Activated CD4-positive, alpha-beta memory T cell treated with anti-CD3 and anti-CD28 coated beads for 36 hours (primary cell): ENCODE measurements at places on chromosomes 1 and 21. TPM values are rescaled to one million over a fixed set of nuclear protein-coding genes. Genes with fewer than 3 reads are reported as not detected.
A peak's percentile ranks its signal among the peaks of the same experiment; 100 is the strongest.

- H3K27ac ChIP-seq: no peak overlapping the region
- no peak overlapping the region for H3K4me3 ChIP-seq
- H3K4me1 ChIP-seq: no peaks in the 10 kb centered on the region
- H3K36me3 ChIP-seq: no peaks in the 10 kb centered on the region
These were observed 132.2 kb upstream of the HOOK1 start for GRCh38 chr1:59682396-59683080.

- H3K4me1 ChIP-seq: peaks cover 10% of the 10 kb centered on the region
- no peak overlapping the region for H3K4me3 ChIP-seq
- no peak overlapping the region for H3K27ac ChIP-seq
- DNase-seq: no peak
- no peaks in the 10 kb centered on the region for H3K27me3 ChIP-seq
These were observed 33.5 kb downstream of the NEK2 start for GRCh38 chr1:211641942-211642341.

- DNase-seq: no peak
- no peaks in the 10 kb centered on the region for H3K4me1 ChIP-seq
- H3K27ac ChIP-seq: no peak overlapping the region
- H3K36me3 ChIP-seq: no peaks in the 10 kb centered on the region
These were observed 3.6 kb downstream of the SPATA46 start for GRCh38 chr1:162373072-162373427.

ADGRL4 gene
- not detected for total RNA-seq

RPS6KC1 gene
- 6.7 TPM for total RNA-seq

DNA sequence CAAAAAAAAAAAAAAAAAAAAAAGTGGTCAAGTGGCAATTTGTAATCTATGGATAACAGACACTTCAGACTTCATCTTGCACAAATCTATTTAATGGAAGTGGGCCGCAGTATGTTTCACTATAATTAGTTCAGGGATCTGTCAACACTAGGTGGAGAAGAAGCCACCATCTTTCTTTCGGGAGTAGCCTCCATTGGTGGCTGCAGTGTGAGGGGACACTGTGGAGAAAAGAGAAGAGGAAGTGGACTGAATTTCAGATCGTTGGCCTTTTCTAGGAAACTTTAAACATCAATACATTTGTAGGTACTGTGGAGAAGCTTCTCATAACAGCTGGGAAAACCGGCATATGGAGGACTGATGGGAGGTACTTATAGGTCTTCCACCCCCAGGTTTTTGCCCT is 8.0 kb upstream of the ELAPOR1 start:
- H3K27me3 ChIP-seq: no peaks in the 10 kb centered on the region
- DNase-seq: no peak
- H3K36me3 ChIP-seq: peaks cover 7% of the 10 kb centered on the region
- H3K27ac ChIP-seq: no peak overlapping the region
- peaks cover 3% of the 10 kb centered on the region for H3K4me1 ChIP-seq

DNA sequence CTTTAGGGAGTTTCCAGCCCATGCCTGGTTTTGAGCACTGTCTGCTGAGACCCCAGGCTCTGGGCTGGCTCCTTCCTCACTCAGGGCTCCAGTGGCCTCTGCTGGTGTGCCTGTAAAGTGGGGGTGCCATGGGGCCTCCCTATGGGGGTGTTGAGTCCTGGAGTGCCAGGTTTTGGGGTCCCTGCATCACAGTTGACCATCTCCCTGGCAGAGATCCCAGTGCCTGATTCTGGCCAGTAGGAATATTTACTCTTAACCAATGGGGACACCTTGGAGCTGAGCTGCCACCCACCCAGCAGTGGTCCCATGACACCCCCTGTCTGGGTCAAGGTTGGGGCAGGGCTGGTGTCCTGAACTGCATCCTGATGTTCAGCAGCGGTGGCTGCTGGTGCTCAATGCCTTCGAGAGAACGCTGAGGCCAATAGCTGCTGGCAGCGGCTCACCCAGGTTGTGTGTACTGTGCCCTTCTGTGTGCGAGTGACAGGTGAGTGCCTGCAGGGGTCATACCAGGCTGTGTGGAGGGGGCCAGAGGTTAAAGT is 9.6 kb upstream of the ZNF669 start:
- peak overlapping the region; percentile 5 for H3K27ac ChIP-seq
- H3K36me3 ChIP-seq: no peaks in the 10 kb centered on the region
- no peak overlapping the region for H3K4me3 ChIP-seq
- DNase-seq: no peak
- peaks cover 26% of the 10 kb centered on the region for H3K27me3 ChIP-seq

DNA sequence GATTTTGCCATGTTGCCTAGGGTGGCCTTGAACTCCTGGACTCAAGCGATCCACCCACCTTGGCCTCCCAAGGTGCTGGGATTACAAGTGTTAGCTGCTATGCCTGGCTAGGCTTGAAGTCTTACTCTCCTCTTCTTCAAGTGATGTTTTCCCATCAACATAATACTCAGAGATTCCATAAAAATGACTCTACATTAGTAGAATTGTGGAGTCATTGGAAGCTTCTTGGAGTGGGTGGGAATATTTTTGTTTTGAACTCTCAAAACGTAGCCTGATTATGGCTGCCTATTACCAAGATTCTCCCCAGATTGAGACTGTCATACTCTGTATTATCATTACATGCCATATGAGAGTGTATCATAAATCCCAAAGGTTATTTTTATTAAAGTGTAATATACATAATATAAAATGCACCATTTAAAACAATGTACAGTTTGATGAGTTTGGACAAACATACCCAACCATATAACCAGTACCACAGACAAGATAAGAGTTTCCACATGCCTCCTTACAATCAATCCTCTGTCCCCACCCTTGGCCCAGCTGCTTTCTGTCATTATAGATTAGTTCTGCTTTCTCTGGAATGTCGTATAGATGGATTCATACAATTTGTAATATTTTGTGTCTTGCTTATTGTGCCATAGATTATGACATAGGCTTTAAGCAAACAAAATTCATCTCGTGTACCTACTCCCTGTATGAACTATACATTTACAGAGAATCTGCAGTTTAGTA is 8.0 kb upstream of the DNM3 start:
- DNase-seq: no peak
- H3K27ac ChIP-seq: no peak overlapping the region
- H3K27me3 ChIP-seq: no peaks in the 10 kb centered on the region
- H3K36me3 ChIP-seq: no peaks in the 10 kb centered on the region

GRCh38 chr1:19688041-19688842 is 23.6 kb downstream of the HTR6 start:
- H3K4me1 ChIP-seq: peaks cover 28% of the 10 kb centered on the region
- H3K4me3 ChIP-seq: no peak overlapping the region
- peak overlapping the region; percentile 67 for H3K27ac ChIP-seq
- no peaks in the 10 kb centered on the region for H3K27me3 ChIP-seq

OLFML3 gene
- 0.21 TPM for total RNA-seq

ICOSLG gene
- 2.5 TPM for total RNA-seq

RGL1 gene
- 1.8 TPM for total RNA-seq

TMEM200B gene
- 1.5 TPM for total RNA-seq

- H3K4me1 ChIP-seq: no peaks in the 10 kb centered on the region
- no peak overlapping the region for H3K27ac ChIP-seq
- H3K27me3 ChIP-seq: no peaks in the 10 kb centered on the region
- H3K4me3 ChIP-seq: no peak overlapping the region
- H3K36me3 ChIP-seq: no peaks in the 10 kb centered on the region
- DNase-seq: no peak
These were observed 58.2 kb downstream of the TGFB2 start for GRCh38 chr1:218403300-218403699.

RXFP4 gene
- total RNA-seq: not detected

- H3K36me3 ChIP-seq: no peaks in the 10 kb centered on the region
- no peak overlapping the region for H3K4me3 ChIP-seq
- peaks cover 9% of the 10 kb centered on the region for H3K27me3 ChIP-seq
- no peaks in the 10 kb centered on the region for H3K4me1 ChIP-seq
- no peak for DNase-seq
- no peak overlapping the region for H3K27ac ChIP-seq
These were observed 20.0 kb upstream of the SCMH1 start for GRCh38 chr1:41261926-41262618.

GAS5 gene
- total RNA-seq: 929 TPM

DNA sequence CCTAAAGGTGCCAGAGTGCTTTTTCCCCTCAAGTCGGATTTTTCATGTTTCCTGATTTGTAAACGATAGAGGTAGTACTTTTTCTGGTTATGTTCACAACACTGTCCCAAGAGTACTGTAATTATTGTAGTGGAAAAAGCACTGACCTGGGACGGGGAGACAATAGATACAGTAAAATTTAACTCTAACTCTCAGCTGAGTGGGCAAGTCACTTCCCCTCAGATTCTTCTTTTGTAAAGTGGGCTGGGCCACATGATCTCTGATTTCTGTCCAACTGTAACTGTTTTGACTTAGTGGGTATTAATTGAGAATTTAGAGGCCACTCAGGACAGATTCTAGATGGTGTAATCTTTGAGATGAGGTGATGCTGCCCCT is 19.1 kb downstream of the MARCKSL1 start:
- H3K27me3 ChIP-seq: no peaks in the 10 kb centered on the region
- H3K27ac ChIP-seq: no peak overlapping the region
- peaks cover 27% of the 10 kb centered on the region for H3K4me1 ChIP-seq
- no peak for DNase-seq
- peaks cover 14% of the 10 kb centered on the region for H3K36me3 ChIP-seq

DNA sequence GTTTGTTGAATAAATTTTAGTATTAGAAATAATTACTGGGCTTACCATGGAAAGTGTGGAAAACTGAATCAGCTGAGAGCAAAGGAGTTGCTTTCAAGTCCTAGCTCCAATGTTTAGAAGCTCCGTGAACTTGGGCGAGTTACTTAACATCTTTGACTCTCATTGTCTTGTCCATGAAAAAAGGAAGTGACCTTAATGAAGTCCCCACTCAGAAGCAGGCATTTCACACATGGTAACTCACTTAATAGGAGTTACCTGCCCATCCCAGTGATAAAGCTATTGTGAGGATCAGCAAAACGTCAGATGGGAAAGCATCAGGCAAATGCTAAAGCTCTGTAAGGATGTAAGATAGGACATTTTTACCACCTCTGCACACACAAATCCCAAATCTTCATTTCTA is 34.0 kb upstream of the GADD45A start:
- no peaks in the 10 kb centered on the region for H3K4me1 ChIP-seq
- no peak overlapping the region for H3K27ac ChIP-seq
- no peak for DNase-seq
- no peak overlapping the region for H3K4me3 ChIP-seq
- no peaks in the 10 kb centered on the region for H3K27me3 ChIP-seq
- no peaks in the 10 kb centered on the region for H3K36me3 ChIP-seq

- H3K4me3 ChIP-seq: no peak overlapping the region
- no peaks in the 10 kb centered on the region for H3K27me3 ChIP-seq
- DNase-seq: no peak
- H3K27ac ChIP-seq: no peak overlapping the region
- H3K36me3 ChIP-seq: no peaks in the 10 kb centered on the region
These were observed 5.1 kb upstream of the AIM2 start for GRCh38 chr1:159081626-159082025.

DNA sequence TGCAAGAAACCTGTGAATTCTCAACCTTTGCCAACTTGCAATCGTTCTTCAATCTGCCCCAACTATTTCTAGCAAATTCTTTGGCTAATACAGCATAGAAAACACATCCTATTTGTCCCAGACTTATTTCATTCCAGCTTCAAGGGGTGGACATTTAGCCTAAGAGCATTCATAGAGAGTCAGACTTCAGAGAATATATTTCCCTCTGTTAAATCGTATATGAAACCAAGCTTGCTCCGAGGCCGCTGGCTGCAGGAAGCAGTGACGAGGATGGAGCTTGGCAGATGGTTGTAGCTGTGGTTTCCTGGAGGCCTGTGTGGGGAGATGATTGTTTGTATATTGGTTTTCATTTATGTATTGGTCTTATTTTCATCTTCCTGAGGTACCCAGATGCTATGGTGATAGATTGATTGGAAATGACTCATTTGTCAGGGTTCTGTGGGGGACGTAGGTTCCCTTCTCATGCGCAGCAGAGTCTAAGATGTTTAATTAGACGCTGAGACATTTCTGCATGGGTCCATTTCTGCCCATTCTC is 26.1 kb downstream of the MAN1C1 start:
- H3K27me3 ChIP-seq: peaks cover 3% of the 10 kb centered on the region
- peak; percentile 86 for DNase-seq
- H3K4me3 ChIP-seq: peak overlapping the region; percentile 45
- peaks cover 61% of the 10 kb centered on the region for H3K4me1 ChIP-seq
- peaks cover 9% of the 10 kb centered on the region for H3K36me3 ChIP-seq

DNA sequence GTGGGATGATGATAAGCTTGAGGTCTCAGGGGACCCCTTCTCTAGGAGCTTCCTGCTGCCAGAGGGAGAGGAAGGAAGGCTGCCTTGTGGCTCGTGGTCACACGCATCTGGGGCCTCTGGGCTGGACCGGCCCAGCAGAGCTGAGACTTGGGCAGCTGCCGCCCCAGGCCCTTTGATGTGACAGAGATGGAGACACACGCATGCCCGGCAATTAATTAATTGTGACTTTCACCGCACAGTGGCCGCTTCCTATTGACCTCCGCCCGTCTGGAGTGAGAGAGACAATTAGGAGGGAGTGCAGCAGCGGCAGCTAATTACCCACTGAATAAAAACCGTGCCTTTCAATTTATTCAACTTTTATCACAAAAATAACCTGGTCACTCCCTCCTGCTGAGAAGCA is 16.6 kb upstream of the C1QA start:
- peaks cover 25% of the 10 kb centered on the region for H3K27me3 ChIP-seq
- no peaks in the 10 kb centered on the region for H3K4me1 ChIP-seq
- H3K27ac ChIP-seq: no peak overlapping the region
- no peaks in the 10 kb centered on the region for H3K36me3 ChIP-seq

DNA sequence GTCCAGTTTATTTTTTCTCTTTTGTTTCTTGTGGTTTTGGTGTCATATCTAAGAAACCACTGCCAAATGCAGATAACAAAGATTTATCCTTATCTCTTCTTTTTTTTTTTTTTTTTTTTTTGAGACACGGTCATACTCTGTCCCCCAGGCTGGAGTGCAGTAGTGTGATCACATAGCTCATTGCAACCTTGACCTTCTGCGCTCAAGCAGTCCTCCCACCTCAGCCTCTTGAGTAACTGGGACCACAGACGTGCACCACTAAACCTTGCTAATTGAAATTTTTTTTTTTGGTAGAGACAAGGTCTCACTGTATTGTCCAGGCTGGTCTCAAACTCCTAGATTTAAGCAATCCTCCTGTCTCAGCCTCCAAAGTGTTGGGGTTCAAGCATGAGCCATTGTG is 8.9 kb downstream of the SLC66A1 start:
- peaks cover 1% of the 10 kb centered on the region for H3K4me1 ChIP-seq
- H3K27me3 ChIP-seq: no peaks in the 10 kb centered on the region
- H3K27ac ChIP-seq: no peak overlapping the region
- H3K36me3 ChIP-seq: no peaks in the 10 kb centered on the region
- DNase-seq: no peak

- H3K27ac ChIP-seq: no peak overlapping the region
- peaks cover 52% of the 10 kb centered on the region for H3K4me1 ChIP-seq
- peaks cover 16% of the 10 kb centered on the region for H3K36me3 ChIP-seq
These were observed 23.8 kb downstream of the HSD11B1 start for GRCh38 chr1:209728466-209728865.

GRCh38 chr1:170662561-170663403 is 1.1 kb upstream of the PRRX1 start:
- no peaks in the 10 kb centered on the region for H3K36me3 ChIP-seq
- H3K4me3 ChIP-seq: no peak overlapping the region
- DNase-seq: no peak
- peaks cover 75% of the 10 kb centered on the region for H3K27me3 ChIP-seq

- peaks cover 5% of the 10 kb centered on the region for H3K27me3 ChIP-seq
- no peaks in the 10 kb centered on the region for H3K36me3 ChIP-seq
- no peak overlapping the region for H3K4me3 ChIP-seq
- no peaks in the 10 kb centered on the region for H3K4me1 ChIP-seq
- H3K27ac ChIP-seq: no peak overlapping the region
These were observed 12.3 kb downstream of the SLC44A3 start for GRCh38 chr1:94832446-94832845.
